ENCODE measurements at places on chromosomes 1 and 21.

- no peak for DNase-seq
Measured at GRCh38 chr21:35046880-35047229, 2.2 kb downstream of the RUNX1 start.

DNA sequence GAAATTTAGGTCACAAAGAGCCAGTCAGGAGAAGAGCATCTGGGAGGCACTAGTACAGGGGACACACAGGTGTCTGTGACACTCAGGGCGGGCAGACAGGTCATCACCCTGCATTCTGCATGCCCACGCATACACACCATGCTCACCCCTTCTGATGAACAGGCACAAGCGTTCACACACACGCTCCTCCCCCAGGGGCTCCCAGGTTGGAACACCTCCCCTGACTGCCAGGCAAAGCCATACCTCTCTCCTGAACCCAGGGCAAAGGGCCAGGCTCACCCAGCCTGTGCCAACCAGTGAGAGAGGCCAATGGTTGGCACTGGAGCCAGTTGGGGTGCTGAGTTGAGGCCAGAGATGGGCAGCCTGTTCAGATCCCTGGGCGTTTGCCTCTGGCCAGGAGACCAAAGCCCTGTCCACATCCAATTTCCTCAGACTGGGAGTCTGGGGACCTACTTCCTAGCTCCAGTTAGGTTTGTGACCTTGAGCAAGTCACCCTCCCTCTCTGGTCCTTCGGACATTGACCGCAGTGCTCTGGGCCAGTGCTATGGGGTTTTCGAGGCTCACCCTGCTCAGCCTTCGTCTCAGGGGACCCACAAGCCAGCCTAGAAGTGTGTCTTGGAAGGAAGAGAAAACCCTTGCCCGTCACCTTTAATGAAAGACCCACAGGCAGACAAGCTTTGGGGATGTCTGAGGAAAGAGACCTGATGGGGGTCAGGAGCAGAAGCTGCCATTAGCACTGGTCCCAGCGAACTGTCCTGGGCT, 5.8 kb upstream of the LAD1 start:
- DNase-seq: no peak

- DNase-seq: no peak
Measured at GRCh38 chr21:33916200-33916567, 580 bp upstream of the ATP5PO start.

GRCh38 chr1:181181792-181182585, 93.5 kb downstream of the IER5 start:
- no peak for DNase-seq

DNA sequence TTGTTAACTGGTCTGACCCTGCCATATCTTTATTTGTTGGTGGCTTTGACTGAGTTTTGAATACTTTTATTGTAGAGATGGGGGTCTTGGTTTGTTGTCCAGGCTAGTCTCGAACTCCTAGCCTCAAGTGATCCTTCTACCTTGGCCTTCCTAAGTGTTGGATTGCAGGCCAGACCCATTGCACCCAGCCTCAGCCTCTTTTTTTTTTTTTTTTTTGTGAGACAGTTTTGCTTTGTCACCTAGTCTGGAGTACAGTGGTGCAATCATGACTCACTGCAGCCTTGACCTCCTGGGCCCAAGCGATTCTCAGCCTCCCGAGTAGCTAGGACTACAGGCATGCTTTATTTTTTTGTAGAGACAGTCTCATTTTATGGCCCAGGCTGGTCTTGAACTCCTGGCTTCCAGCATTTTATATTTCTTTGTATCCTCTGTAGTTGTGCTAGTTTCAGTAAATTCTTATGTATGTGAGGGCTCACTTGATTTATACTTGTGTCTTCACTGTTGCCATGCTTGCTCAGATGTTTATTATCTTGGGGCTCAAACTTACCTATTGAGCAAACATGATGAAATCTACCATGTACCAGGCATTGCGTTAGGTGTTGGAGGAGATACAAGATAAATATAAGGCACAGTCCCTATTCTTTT, 24.1 kb downstream of the THRAP3 start:
- no peak for DNase-seq

DNA sequence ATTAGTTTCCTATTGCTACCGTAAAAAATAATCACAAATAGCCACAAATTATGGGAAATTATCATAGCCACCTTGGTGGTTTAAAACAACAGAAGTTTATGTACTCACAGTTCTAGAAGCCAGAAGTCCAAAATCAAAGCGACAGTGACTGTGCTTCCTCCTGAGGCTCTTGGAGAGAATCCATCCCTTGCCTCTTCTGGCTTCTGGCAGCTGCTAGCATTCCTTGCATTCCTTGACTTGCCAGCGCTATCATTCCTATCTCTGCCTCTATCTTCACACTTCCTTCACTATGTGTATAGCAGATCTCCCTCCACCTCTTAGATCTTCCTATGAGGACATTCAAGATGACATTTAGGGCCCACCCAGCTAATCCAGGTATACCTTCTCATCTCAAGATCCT, 180.1 kb upstream of the USP25 start:
- no peak for DNase-seq

DNA sequence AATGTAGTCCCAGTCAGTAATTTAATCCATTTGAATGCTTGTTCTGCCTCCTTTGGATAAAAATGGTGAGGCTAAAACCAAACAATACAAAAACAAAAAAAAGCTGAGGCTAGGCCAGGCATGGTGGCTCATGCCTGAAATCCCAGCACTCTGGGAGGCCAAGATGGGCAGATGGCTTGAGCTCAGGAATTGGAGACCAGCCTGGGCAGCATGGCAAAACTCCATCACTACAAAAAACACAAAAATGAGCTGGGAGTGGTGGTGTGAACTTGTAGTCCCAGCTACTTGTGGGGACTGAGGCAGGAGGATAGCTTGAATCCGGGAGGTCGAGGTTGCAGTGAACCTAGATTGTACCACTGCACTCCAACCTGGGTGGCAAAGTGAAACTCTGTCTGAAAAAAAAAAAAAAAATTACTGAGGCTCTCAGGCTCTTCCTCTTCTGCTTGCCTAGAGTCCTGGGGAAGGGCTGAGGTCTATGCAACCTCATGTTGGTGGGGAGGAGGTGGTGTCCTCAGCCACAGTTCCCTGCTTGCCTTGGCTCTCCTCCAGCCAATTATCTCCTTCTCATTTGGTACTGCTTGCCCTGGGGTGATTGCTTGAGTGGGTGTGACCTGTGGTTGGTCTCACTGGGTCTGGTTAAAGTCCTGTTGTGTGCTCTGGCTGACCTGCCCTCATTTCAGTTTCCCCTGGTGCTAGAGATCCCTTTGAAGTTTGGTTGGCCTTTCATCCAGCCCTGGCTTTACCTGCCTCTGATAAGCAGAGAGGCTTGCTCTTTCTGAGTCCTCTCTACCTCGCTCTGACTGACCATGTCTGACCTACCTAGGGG, 20.9 kb downstream of the S1PR1 start:
- no peak for DNase-seq

- no peak for DNase-seq
Measured at GRCh38 chr1:91732291-91733107, 153.5 kb downstream of the TGFBR3 start.

- no peak for DNase-seq
Measured at GRCh38 chr1:32939655-32940371, 24.8 kb downstream of the RNF19B start.

DNA sequence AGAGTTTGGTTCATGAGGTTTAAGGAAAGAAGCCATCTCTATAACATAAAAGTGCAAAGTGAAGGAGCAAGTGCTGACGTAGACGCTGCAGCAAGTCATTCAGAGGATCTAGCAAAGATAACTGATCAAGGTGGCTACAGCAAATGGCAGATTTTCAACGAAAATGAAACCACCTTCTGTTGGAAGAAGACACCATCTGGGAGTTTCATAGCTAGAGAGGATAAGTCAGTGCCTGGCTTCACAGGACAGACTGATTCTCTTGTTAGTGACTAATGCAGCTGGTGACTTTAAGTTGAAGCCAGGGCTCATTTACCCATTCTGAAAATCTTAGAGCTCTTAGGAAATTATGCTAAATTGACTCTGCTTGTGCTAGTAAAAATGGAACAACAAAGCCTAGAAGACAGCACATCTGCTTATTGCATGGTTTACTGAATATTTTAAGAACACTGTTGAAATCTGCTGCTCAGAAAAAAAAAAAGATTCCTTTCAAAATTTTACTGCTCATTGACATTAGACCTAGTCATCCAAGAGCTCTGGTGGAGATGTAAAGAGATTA, 10.5 kb downstream of the MAEL start:
- DNase-seq: no peak

DNA sequence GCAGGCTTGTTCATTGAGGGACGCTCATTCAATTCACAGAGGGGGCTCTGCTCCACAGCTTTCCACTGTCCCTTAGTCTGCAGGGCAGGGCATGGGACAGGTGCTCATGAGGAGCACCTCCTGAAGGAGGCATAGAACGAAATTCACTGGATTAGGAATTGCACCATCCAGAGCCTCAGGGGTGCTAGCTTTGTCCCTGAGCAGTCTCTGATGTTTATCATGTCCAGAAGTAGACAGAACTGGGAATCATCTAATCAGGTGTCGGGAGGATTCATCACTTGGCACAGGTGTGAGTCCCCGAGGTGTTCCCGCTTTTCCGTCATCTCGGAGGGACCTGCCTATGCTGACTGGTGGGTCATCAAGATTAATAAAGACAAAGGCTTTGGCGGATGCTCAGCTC, 321.4 kb downstream of the AJAP1 start:
- no peak for DNase-seq
